ENCODE measurements at places on chromosomes 2 and 18. TPM values are rescaled to one million over a fixed set of nuclear protein-coding genes. Genes with fewer than 3 reads are reported as not detected.

DNA sequence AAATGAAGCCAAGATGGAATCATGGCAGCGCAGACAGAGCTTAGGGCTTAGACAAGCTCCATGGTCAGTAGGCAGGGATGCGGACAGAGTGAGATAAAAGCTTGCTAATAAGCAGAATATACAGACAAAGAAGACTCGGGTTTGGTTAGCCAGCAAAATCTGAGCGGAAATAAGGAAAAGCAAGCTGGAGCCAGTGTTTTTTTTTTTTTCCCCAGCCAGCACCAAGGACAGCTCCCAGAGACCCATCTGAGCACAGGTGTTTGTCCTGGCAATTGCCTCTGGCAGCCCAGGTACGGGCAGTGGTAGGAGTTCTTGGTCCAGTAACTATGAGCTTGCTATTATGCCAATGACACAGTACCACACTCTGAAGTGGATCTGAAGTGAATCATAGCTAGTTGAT, 187.6 kb downstream of the ADCYAP1 start:
- no peak for ATAC-seq

GRCh38 chr2:80715433-80715832, 410.9 kb upstream of the LRRTM1 start:
- ATAC-seq, result no peak

DNA sequence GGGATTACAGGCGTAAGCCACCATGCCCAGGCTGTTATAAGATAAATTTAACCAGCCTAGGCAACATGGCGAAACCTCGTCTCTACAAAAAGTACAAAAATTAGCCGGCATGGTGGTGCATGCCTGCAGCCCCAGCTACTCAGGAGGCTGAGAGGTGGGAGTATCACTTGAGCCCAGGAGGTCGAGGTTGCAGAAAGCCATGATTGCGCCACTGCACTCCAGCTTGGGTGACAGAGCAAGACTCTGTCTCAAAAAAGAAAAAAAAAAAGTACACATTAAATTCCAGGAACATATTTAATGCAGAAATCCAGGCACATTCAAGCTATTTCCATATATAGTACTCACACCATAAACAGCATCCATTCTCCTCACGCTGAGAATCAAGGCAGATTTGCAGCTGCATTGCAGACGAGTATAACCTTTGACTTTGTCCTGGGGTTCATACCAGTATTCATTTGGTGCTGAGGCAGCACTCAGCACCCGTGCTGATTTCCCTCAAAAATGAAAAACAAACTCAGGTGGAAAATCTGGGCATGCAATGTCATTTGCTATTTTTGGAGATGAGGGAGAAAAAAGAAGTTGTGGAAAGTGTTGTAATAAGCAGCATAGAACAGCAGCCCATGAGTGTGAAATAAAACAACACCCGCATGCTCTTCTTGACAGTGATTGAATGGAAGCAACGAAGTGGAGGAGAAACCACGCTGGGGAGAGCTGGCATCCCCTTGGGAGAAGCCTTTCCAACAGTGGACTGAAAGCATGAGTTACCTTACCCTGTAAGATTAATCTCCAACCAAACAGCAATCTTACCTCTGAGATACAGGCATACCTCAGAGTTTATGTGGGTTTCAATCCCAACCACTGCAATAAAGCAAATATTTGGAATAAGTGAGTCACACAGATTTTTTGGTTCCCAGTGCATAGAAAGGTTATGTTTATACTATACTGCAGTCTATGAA, 46.8 kb upstream of the ANXA4 start:
- peak; percentile 72 for ATAC-seq

DNA sequence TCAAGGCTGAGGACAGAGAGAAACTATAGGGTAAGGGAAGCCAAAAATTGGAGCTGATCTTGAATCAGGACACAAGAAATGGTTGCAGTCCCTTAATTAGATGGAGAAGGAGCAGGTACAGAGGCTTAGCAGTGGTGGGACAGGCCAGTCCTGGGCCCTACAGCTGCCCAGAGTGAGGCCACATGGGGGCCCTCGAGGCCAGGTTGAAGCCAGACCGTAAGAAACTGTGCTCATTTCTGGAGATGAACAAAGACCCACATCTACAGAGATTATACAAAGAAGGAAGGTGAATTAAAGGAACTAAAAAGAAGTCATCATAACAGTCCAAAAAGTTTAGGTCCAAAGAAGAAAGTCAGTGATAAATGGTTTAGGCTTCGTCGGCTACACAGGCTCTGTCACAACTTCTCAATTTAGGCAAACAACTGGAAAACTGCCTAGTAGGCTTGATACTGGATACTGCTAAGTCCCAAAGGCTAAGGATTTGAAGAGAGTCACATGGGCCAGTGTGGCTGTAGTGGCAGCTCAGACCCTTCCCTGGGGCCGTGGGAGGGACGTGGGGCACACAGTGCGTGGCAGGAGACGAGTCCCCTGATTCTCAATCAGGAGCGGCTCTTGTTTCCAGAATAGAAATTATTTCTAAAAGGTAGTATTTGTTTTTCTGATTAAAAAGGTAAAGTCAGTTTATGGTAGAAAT, 50.4 kb upstream of the CNGA3 start:
- ATAC-seq, result no peak

DNA sequence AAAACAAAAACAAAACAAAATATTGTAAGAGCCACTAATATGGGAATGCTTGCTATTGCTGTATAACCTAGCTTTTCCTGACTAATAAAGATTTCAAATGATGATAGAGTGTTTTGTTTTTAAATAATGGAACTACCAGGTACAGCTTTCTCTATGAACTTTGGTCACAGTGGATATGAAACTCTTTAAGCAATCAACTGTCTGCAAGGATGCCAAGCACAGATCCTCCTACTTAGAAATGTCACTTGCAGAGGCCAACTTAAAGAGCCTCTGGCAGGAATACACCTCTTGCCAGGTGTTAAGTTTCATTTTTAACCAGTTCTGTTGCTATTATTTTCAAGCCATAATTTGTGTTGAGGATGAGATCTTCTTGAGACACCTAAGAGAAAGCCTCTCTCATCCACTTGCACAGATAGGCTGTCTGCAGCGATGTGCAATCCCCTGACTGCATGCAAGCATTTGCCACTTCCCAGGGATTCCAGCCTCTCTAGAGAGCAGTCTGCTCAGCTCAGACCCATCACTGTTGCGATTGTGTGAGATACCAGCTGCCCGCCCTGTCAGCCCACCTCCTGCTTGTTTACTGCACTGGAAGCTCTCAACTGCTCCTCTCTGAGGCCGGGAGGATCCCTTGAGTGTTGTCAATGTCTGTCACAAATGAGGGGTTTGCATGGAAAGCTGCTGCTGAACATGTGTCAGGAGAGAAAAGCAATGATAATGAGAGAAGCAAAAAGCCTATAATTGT, 86.1 kb upstream of the SCG2 start:
- peak; percentile 97 for ATAC-seq

Gene GPR39
- total RNA-seq, result 1.3 TPM

DNA sequence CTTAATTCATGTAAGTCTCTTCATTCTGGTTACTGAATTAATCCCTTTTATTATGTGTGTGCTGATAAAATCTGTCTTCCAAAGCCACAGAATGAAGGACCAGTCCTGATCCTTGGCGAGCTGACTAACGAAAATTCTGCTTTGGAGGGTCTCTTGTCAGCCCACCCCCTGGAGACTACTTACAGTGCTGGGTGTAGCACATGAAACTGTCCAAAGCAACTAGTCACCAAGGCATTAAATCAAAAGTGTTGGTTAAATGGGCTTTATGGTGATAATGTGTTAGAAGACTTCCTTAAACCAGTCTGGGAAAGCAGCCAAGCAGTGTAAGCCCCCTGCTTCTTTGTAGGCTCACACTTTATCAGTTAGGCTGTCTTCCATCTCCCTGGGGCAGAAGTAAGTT, 420.2 kb downstream of the SUCLG1 start:
- no peak for ATAC-seq

All from motor neuron (in vitro differentiated cells).